ENCODE measurements at places on chromosomes 1 and 21.
A peak's percentile ranks its signal among the peaks of the same experiment; 100 is the strongest.

DNA sequence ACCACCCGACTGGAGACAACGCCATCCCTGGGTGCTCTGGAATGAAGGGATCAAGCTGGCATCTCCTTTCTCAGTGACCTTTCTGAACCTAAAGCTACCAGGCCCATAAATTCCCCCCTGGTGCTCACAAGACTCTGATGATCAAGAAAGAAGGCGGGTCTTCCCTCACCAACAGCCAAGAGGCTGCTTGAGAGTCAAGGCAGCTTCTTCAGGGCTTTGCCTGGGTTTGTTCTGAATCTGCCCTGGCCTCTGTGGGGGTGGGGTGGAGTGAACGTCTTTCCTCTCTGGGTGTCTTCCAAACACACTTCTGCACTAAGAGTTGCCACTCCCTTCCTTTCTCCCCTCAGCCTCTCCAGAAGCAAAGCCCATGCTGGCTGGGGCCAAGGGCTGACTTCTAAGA is 36.1 kb downstream of the CD247 start:
- no peak for DNase-seq

DNA sequence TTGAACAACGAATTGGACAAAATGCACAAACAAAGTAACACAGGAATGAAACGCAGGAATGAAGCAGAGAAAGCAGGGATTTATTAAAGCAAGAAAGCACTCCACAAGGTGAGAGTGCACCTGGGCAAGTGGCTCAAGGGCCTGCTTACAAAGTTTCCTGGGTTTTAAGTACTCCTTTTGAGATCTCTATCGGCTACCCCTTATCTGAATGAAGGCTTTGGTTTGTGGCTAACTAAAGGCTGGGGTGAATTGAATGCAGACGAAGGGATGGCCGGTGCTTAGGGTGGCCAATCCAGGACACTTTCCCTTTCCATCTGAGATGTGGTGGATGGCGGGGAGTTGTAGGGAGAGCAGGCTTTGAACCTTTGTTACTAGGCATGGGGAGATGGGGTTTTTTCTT is 151.4 kb upstream of the KIAA0040 start:
- no peak for DNase-seq

GRCh38 chr1:230251644-230252191 is 174.4 kb downstream of the PGBD5 start:
- DNase-seq, result no peak

DNA sequence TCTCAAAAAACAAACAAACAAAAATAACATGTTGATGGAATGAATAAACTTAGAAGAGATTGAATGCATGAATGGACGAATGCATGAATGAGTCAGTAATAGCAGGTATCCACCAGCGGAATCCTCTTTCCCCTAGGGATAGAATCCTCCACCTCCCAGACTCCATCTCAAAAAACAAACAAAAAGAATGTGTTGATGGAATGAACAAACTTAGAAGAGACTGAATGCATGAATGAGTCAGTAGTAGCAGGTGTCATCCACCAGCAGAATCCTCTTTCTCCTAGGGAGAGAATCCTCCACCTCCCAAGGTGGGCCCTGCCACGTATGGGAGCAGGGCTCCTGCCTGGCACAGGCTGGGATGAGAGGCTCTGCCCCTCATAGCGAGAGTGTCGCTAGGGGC is 26.8 kb upstream of the RNF19B start:
- DNase-seq, result peak; percentile 37

- no peak for DNase-seq
Observed at GRCh38 chr1:159212596-159212995, 7.9 kb downstream of the ACKR1 start.

DNA sequence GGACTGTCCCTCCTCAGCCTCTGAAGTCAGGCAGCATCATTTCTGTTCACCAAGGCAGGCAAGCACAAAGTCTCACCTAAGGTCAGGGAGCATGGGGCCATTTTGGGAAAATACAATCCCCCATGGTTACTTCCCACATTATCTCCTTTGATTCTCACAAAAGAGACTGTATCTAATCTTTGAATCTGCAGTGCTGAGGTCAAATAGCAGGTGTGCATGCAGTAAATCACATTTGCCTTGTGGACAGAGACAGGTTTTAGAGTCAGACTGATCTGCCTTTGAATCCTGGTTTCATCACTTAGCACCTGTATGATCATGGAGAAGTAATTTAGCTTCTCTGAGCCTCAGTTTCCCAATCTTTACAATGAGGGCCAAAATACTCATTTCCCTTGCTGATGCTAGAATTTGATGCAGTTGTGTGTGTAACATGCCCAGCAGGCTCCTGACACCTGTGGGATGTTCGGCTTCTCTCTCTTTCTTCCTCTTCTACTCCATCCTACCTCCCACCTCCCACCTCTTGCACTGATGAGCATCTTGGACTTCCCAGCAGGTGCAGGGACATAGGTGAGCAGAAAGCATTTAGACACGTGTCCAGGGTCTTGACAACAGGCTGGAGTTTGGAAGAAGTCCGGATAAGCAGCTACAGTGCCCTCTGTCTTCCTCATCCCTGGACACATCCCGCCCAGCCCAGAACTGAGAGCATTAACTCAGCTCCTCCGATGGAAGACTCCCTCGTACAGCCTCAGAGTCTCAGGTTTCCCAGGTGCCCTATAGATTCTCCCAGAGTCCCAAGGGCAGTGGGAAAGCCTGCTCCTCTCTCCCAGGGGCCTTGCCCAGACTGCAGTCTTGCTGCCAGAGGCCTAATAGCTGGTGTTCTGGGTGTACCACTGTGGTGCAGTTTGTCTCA is 18.9 kb downstream of the NENF start:
- DNase-seq, result no peak

DNA sequence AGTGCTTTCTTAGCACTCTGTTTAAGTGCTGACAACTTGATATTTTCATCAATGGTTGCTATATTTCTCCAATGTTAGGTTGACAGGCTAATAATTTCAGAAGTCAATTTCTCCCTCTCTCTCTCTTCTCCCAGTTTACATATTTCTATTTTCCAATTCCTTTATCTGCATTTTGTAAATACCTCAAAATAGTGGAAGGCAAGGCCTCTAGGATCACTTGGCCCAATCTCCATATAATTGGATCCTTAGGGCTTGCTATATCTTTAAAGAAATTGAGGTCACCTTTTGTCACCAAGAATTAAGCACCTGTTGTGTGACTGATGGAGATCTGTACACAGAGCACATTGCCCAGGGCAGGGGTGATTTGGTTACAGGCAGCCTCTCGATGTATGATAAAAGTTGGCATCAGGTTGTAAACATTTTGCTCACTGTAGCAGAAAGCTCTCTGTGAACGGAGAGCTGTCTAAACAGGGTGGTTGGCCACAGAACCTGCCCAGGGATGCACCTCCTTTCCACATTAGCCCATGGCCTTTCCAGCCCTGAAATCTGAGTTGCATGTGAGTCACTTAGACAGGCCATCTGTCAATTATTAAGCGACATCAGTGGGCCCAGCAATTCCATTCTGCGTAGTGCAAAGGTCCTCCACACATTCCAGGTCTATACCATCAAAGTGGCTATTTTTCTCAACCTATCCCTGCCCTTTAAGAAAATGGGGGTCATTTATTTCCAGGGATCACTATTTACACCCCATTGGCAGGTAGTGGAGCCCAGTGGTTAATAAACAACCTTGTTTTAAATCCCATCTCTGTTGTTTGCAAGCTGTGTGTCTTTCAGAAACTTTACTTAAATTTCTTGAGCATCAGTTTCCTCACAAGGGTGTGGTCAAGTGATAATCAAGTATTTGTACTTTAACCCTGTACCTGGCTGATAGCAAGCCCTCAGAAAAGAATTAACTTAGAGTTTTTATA is 29.1 kb upstream of the IRF2BP2 start:
- no peak for DNase-seq

DNA sequence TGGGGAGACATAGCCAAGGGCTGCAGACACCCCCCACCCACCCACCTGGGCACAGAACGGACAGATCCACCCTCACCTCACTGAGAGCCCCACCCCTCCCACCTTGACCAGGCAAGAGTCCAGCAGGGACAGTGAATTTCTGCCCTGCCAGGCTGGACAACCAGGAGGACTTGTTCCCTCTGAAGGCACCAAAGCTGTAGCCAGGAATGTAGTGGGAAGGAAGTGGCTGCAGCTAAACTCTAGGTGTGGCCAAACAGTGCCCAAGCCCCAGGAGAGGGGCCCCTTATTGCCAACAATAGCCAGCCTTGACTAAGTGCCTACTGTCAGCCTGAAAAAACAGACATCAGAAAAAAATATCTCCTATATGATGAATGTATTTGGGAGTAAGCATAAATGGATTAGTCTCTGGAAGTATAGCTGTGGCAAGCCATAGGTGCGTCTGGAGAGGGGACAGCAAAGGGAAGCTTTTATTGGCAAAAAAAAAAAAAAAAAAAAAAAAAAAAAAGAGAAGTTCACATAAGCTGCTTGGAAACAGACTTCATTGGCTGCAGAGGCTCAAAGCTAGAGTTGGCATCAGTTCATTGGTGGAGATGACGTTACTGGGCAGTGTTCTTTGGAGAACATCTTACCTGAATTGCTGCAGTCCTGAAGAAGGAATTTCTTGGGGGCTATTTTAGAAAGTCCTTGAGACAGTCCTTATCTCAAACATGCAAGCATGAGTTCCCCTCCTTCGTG is 64.1 kb upstream of the TMEM51 start:
- DNase-seq, result peak; percentile 37

- DNase-seq, result peak; percentile 65
Observed at GRCh38 chr21:32717851-32718316, 9.9 kb downstream of the SYNJ1 start.

DNA sequence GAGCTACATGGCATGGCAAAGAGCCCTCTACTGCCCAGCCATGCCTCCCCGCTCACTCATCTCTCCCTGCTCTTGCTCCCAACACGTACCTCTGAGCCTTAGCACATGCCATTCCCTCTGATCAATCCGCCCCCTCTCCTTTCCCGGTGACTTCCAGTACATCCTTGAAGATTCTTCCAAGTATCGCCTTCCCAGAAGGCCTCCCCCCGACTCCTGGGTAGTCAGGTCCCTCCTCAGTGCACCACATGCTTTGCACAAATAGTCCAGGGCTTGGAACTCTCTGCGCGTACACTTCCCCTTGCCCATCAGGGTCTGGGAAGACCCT is 77.0 kb upstream of the IFFO2 start:
- no peak for DNase-seq

GRCh38 chr1:208731981-208732821 is 488.0 kb upstream of the PLXNA2 start:
- no peak for DNase-seq

All from CD14-positive monocyte (primary cell).